SHP77 treated with DMSO at 0.1 percent for 48 hours (cell line): ENCODE measurements at places on chromosomes 13 and 19.
A peak's percentile ranks its signal among the peaks of the same experiment; 100 is the strongest.

- DNase-seq = no peak
Measured at GRCh38 chr13:51771418-51772104, 32.4 kb downstream of the DHRS12 start.

GRCh38 chr19:38318660-38319059, 985 bp upstream of the KCNK6 start:
- DNase-seq = no peak

- DNase-seq = no peak
Measured at GRCh38 chr13:107370015-107370785, 802.3 kb upstream of the ARGLU1 start.

GRCh38 chr13:114309806-114310410, 4.4 kb upstream of the CHAMP1 start:
- DNase-seq = peak; percentile 56

GRCh38 chr19:48390188-48391099, 907 bp downstream of the KDELR1 start:
- DNase-seq = no peak

GRCh38 chr13:50125304-50125553, 110.0 kb downstream of the KCNRG start:
- DNase-seq = no peak

GRCh38 chr13:56283262-56283828, 857.4 kb upstream of the PRR20A start:
- DNase-seq = no peak

DNA sequence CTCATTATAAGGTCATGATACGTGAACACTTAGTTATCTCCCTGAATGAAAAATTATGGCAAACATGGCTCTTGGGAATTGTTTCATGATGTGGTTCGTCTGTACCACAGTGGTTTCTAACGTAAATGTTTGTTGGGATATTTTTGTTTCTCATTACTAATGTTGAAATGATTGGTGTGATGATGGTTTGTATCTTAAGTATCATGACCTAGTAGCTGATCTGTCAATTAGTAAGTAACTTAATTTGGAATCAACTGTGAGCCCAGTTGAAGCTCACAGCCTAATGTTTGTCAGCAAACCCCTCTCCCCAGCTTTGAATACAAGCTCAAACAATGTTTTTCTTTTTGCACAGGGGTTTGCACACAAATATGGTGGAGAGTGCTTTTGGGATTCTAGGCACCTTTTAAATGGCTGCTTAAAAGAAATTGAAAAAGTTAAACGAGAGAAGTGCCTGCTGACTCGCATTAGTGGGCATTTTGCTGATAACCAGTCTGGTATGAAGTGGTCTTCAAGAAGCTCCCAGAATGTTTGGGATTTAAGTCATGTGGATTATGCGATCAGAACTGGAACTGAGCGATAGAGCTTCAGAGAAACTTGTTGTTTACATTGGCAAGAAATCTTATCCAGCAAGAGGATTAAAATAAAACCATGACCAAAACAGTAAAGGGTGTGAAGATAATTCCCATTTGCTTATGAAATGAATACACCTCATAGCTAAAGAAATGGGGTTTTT, 68.2 kb downstream of the LMO7 start:
- DNase-seq = no peak

DNA sequence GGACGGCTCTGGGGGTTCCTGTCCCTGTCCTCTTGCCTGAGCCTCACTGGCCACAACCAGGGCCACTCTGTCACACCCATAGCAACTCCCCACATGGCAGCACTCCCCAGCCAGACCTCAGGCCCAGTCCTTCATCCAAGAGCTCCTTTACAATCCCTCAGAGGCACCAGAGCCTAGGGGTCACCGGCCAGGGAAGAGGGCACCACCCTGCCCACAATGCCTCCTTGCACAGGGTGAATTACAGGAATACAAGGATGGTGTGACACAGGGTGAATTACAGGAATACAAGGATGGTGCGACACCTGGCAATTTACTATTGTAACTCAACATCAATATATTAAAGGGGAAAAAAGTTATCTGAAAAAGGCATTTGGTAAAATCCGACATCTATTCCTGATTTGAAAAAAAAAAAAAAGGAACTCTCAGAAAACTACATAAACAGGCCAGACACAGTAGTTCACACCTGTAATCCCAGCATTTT, 16.5 kb downstream of the MIER2 start:
- DNase-seq = no peak

- DNase-seq = no peak
Measured at GRCh38 chr13:80563439-80563838, 222.5 kb upstream of the SPRY2 start.

GRCh38 chr19:38079926-38080380, 144.1 kb downstream of the DPF1 start:
- peak; percentile 96 for DNase-seq

GRCh38 chr13:79258489-79258888, 147.6 kb downstream of the RBM26 start:
- no peak for DNase-seq

GRCh38 chr13:63161219-63161618, 1745.6 kb upstream of the PCDH20 start:
- DNase-seq = no peak

- no peak for DNase-seq
Measured at GRCh38 chr19:55406826-55407549, 600 bp downstream of the UBE2S start.

DNA sequence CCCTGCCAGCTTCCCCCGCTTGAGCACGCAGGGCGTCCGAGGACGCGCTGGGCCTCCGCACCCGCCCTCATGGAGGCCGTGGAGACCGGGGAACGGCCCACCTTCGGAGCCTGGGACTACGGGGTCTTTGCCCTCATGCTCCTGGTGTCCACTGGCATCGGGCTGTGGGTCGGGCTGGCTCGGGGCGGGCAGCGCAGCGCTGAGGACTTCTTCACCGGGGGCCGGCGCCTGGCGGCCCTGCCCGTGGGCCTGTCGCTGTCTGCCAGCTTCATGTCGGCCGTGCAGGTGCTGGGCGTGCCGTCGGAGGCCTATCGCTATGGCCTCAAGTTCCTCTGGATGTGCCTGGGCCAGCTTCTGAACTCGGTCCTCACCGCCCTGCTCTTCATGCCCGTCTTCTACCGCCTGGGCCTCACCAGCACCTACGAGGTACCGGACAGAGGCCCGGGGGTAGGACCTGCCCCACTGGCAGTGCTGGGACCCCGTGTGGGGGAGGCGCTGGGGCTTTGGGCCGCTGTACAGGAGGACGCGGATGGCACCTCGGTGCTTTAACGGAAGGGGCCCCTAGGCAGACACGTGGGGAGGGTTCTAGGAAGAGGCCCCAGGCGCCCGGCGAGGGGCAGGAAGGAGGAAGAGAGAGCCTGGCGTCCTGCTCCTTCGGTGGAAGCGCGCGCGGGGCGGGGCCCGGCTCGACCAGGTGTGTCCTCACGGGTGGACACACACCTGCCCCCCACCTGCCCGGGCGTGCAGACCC, 681 bp downstream of the SLC5A5 start:
- no peak for DNase-seq

DNA sequence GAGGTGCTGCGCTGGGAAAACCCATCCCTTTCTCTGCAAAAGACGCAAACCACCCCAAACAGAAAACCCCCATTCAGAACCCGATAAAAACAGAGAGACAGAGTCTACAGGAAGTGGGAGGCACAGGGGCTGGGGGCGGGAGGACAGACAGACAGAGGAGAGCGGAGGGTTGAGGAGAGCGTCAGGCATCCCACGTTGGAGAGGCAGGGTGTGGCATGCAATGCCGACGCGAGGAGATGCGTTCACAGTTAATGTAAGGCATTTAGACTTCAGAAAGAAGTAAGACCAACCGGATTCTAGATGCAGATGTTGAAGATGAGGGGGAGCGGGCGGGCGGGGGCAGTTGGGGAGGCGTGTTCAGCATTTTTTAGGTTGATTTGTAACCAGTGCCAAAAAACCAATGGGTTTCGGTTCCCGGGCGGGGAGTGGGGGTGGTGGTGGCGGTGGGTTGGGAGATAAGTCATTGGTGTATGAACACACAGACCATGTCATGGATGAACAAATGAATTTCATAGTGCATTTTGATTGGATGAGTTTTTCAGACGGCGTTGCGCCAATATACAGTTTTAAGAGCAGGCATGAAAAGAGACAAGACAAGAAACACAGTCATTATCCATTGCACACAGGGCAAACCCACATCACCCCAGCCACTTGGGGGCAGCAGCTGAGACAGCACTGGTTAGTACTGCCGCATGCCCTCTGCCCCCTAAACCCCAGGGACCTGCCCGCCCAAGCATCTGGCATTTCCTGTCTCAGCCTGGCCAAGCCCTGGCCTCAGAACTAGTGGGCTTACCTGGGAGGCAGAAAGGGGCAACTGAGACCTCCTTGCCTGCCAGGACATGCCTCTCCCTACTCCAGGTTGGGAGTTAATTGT, 91.3 kb downstream of the IER2 start:
- DNase-seq = no peak

GRCh38 chr13:113373811-113374485, 10.0 kb upstream of the GRTP1 start:
- no peak for DNase-seq

GRCh38 chr19:690203-690602, 5.0 kb downstream of the PRSS57 start:
- no peak for DNase-seq

- peak; percentile 68 for DNase-seq
Measured at GRCh38 chr13:110869805-110870706, 44.8 kb downstream of the ANKRD10 start.

- no peak for DNase-seq
Measured at GRCh38 chr13:111527614-111528229, 207.3 kb downstream of the TEX29 start.

DNA sequence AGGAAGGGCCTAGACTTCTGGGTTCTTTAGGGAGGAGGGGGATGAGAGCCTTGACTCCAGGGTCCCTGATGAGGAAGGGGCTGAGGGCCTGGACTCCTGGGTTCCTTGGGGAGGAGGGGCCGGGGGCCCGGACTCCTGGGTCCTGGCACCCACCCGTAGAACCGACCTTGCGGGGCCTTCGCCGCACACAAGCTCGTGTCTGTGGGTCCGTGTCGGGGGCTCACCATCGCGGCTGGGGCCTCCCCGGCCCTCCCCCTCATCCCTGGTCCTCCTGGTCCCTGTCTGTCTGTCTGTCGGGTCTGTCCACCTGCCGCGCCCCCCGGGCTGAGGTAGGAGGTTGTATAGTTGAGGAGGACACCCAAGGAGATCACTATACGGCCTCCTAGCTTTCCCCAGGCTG, 662 bp upstream of the SPACA6 start:
- DNase-seq = no peak

GRCh38 chr19:33370783-33371182, 2.7 kb upstream of the CEBPG start:
- no peak for DNase-seq

GRCh38 chr19:12913851-12914690, 5.0 kb downstream of the SYCE2 start:
- no peak for DNase-seq

GRCh38 chr19:10670182-10670581, 16.0 kb downstream of the ILF3 start:
- no peak for DNase-seq

DNA sequence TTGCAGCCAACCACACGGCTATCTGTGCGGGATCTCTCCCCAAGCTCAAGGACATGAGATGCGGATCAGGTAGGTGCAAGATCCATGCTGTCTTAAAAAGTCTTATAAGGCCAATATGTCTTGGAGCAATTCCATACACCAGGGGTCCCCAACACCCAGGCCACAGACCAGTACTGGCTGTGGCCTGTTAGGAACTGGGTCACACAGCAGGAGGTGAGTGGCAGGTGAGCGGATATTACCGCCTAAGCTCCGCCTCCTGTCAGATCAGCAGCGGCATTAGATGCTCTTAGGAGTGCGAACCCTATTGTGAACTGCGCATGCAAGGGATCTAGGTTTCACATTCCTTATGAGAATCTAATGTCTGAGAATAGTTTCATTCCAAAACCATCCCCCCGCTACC, 68.8 kb upstream of the ZNF599 start:
- DNase-seq = no peak

DNA sequence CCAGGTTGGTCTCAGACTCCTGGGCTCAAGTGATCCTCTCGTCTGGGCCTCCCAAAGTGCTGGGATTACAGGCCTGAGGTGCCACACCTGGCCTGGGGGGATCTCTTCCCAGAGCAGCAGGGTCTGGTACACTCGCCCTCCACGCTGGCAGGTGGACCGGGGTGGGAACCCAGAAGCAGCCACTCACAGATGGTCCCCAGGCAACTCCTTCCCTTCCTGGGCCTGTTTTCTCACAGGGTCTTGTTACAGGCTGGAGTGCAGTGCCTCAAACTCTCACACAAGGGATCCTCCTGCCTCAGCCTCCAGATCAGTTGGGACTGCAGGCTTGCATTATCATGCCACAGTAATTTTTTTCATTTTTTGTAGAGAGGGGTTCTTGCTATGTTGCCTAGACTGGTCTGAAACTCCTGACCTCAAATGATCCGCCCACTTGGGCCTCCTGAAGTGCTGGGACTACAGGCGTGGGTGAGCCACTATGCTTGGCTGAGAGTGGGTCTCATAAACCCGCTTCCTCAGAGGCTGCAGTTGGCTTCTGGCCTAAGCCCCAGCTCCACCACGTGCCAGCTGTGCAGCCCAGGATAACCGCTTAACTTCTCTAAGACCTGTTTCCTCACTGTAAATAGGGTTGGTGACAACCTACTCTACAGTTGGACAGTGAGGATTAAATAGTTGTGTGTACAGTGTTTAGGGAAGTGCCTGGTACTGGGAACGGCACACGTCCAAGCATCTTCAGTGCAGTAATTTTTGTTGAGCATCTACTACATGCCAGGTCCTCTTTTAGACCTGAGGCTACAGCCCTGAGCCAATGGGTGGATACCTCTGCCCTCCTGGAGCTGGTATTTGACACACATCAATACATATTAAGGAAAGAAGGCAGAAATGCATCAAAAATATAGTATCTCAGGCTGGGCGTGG, 871 bp upstream of the CCER2 start:
- DNase-seq = no peak

DNA sequence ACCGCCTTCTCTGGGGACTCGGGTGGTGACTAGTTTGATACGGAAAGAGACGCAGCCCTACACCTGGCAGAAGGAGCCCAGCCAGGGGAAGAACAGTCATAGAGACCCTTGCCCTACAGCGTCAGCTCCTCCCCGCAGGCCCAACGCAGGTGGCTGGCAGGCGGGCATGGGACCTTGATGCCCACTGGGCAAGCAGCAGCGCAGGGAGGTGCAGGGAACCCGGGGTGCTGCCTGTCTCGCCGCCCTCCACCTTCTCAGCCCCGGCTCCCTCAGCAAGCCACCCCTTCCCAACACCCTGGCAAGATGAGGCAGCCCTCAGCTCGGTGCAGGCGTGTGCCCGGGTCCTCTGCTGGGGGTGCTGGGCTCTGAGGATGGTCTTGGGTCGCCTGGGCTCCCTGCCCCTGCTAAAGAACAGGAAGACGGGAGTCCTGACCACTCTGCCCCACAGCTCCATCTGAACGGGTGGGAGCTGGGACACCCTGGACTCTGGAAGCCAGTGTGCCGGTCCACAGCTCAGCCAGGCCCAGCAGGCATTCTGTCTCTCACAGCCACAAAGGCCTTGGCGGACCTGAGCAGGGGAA, 9.0 kb downstream of the MIER2 start:
- DNase-seq = no peak

DNA sequence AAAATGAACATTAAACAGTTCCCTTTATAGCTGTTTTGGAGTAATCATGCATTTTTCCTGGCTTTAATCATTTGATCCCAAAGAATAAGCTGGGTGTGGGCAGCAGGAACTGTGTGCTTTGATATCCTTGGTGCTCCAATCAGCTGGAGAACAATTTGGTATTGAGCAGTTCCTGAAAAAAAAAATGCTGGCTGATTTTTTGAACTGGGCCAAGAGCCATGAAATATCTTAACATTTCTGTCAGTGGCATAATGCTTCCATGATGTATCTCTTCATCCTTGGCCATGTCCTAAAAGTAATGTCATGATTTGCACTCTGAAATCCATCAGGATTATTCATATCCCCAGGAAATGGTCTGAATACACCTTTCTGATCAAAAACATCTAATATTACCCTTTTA, 134.7 kb downstream of the LHFPL6 start:
- DNase-seq = no peak
